CD8-positive, alpha-beta memory T cell (primary cell): ENCODE measurements at places on chromosomes 12 and 14. TPM values are rescaled to one million over a fixed set of nuclear protein-coding genes. Genes with fewer than 3 reads are reported as not detected.

GRCh38 chr14:78022059-78022458, 148.1 kb upstream of the NRXN3 start:
- DNase-seq: no peak

GRCh38 chr12:4084573-4084972, 189.0 kb upstream of the CCND2 start:
- DNase-seq: no peak

- DNase-seq: no peak
Observed at GRCh38 chr12:29053567-29053966, 95.5 kb upstream of the FAR2 start.

DNA sequence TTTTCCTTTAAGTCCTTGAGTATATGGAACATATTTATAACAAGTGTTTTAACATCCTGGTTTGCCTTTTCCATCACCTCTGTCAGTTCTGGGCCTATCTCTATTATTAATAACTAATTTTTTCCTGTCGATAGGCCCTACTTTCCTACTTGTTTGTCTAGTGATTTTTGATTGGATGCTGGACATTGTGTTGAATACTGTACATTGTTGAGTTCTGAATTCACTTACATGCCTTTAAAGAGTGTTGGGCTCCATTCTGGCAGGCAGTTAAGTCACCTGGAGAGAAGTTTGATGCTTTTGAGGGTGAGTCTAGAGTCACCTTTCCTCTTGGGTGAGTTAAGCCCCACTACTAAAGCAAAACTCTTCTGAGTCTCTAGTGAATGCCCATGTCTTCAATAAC, 77.5 kb upstream of the C14orf180 start:
- DNase-seq: no peak

Gene RAN
- 2,623 TPM for total RNA-seq

DNA sequence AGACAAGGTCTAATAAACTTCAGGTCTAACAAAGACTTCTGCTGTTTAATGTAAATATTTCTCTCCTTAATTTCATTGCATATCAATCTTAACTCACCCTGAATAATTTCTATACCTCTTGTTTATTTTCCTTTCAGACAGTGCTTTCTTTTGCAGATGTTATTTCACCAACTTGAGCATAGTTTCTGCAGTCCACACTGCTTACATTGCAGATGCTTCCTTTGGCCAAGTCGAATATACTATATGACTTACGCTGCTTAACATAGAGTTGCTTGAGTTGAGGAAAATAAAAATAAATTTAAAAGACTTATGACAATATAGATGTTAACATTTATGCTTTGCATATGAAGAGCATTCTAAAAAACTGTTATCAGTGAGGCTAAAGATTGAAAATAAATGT, 217.7 kb downstream of the PTPRO start:
- DNase-seq: no peak

DNA sequence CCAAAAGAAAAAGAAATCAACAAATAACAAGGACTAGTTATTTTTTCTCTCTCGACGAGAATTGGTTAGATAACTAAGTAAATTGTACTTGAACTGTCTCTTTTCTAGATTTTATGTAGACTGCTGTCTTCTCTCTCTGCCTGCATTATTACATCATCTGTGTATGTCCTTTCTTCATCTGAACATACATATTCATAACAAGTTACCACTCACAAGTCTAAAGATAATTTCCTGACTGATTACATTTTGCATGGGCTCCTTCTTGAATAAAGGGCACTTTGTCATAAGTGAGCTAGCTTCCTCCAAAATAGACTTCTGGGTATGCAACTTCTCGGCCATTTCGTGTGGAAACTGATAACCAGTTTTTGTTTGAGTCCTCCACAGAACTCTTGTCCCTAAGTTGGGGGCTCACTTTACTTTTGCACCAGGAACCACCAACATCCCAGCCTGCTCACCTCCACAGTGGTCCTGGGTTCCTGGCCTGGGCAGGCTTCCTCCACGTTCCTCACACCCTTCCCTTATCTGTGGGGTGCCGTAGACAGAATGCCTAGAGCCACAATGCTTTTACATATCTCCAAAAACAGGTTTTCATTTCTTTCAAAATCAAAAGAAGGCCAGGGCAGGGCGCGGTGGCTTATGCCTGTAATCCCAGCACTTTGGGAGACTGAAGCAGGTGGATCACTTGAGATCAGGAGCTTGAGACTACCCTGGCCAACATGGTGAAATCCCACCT, 6.2 kb upstream of the DDX47 start:
- DNase-seq: no peak

- no peak for DNase-seq
Observed at GRCh38 chr12:40632933-40633332, 59.3 kb upstream of the CNTN1 start.

Gene C14orf119
- total RNA-seq: 52.5 TPM

Gene FGF23
- not detected for total RNA-seq

Gene C14orf180
- total RNA-seq: not detected

Gene LRTM2
- total RNA-seq: not detected

Gene CBLN3
- total RNA-seq: 7.4 TPM

DNA sequence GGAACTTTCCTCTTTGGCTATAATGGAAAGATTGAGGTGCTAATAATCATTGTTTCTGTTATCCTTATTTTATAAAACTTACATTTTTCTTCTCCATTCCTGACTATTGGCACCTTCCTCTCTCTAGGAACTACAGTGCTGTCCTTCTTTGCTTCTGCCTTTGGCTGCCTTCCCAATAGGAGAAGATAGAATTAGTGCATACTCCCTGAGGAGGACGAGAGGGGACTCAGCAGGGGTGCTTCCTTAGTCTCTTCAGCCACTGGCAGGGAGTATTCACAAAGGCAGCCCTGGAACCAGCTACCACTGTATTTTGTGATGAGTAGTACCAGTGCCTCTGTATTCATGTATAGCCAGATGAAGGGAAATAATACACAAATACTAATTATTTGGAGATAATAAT, 208.5 kb downstream of the FOXG1 start:
- no peak for DNase-seq

DNA sequence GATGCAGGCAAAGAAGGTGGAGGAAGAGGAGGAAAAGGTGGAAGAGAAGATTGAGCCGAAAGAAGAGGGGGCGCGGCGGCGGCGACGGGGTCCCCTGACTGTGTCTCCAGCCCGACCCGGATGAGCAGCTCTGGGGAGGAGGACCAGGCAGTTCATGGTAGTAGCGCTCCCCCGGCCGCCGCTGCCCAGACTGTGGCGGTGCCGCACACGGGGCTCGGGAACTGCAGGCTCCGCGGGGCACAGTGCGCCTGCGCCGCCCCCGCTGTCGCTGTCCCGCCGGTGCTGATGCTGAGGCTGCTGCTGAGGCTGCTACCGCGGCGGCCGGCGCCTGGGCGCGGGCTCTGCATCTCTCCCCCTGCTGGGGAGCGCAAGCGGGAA, at the start of gene KCNH5:
TSS of gene KCNH5 (minus strand) at position 225 of the 378 bp plus-strand sequence. CDS start 272 bp downstream, outside the sequence.
- no peak for DNase-seq

Gene TMTC1
- total RNA-seq: not detected

DNA sequence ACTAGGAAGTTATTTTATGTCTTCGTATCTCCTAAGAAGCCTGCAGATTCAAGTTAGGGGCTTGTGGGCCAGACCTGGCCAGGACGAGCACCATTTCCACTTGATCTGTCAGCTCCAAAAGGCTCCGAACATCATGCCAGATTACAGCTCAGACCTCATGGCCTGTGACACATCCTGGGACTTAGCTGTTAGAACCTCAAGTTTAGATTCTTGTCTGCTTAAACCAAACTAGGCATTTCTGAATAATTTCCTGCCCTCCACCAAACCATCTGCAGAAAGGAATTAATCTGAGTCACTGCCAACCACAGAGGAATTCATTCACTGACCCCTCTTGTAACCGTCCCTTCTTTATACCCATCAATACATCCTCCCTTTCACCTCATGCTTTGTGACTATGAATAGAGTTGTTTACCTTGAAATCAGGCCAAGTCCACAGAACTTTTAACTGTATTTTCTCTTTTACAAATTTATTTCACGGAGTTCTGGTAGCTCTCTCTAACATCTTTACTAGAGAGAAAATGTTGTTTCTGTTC, 120.3 kb downstream of the FBXL14 start:
- no peak for DNase-seq

DNA sequence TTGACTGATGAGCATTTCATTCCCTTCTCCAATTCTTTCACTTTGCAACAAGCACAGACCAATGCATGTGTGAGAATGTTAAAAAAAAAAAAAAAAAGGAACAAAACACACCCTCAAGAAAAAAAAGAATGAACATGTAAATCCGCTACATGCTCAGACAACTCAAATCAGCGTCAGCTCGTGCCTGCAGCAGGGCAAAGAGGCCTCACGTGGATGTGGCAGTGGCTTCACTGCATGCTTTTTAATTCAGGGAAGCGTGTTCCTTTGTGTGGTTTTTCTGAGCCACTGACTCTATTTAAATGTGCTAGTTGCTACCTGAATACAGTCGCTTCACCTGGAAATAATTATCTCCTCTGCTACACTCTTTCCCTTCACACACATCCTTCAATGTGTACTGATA, 55.1 kb downstream of the PPP1R36 start:
- DNase-seq: no peak

DNA sequence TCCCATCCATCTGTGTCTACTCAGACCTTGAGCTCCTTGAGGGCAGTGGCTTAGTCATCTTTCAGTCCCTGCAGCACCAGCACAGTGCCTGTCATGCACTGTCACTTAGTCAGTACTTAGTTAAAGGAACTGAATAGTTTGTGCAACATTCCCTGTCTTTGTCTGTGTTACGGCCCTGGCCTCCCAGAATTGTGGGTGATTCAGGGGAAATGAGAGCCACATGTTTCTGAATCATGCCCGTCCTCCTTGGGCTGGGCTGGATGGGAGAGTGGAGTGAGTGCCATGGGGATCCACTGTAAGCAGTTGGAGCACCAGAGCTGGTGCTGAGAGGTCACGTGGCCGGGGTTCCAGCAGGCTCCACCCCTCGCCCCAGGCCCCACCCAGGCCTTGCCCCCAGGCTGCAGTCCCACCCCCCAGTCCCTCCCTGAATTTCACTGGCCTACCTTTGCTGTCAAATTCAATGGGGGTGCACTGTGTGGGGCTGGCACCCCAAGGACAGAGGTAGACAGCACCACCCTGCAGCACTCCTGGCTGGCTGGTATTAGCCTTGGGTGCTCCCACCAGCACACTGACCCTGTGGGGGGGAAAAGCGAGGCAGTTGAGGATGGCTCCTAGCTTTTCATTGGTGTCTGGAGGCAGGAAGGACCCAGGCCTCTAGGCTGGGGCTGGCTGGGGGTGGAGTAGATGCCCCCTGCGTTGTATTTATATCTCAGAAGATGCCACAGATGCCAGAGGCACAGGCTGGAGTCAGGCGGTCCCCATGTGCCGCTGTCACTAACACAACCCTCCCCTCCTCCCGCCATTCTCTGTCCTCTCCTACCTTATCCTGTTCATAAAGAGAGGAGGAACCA, 7.5 kb downstream of the ITGA5 start:
- DNase-seq: no peak

GRCh38 chr12:89470741-89471509, 53.7 kb downstream of the GALNT4 start:
- DNase-seq: peak; percentile 37

- no peak for DNase-seq
Observed at GRCh38 chr14:94386085-94387031, 2.0 kb downstream of the SERPINA1 start.

Gene WNT5B
- total RNA-seq: not detected

Gene GPRC5A
- not detected for total RNA-seq

DNA sequence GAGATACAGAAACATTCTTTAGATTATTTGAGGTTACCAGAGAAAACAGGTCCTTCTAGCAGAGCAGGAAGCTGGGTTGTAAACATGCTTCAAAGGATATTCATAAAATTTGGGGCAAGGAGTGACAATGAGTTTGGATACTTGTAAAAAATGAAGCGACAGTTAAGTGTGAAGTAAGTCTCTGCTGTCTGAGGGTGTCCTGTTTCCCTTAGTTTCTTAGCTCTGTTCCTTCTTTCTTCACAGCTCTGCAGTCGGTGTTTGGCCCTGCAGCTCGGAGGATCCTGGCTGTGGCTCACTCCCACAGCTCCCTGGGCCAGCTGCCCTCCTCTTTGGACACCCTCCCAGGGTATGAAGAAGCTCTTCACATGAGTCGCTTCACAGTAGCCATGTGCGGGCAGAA, 10.8 kb downstream of the TMEM52B start:
- DNase-seq: no peak

GRCh38 chr12:27504507-27504906, 19.5 kb upstream of the PPFIBP1 start:
- no peak for DNase-seq

Gene IAPP
- total RNA-seq: not detected

GRCh38 chr14:98099527-98099926, 1172.5 kb downstream of the BCL11B start:
- no peak for DNase-seq

Gene AMN
- total RNA-seq: 0.75 TPM

GRCh38 chr12:45731190-45731775, 1.8 kb downstream of the ARID2 start:
- no peak for DNase-seq

Gene SLC17A8
- not detected for total RNA-seq

- DNase-seq: no peak
Observed at GRCh38 chr14:34355584-34356263, 106.3 kb downstream of the SPTSSA start.

Gene SLC25A47
- total RNA-seq: not detected

DNA sequence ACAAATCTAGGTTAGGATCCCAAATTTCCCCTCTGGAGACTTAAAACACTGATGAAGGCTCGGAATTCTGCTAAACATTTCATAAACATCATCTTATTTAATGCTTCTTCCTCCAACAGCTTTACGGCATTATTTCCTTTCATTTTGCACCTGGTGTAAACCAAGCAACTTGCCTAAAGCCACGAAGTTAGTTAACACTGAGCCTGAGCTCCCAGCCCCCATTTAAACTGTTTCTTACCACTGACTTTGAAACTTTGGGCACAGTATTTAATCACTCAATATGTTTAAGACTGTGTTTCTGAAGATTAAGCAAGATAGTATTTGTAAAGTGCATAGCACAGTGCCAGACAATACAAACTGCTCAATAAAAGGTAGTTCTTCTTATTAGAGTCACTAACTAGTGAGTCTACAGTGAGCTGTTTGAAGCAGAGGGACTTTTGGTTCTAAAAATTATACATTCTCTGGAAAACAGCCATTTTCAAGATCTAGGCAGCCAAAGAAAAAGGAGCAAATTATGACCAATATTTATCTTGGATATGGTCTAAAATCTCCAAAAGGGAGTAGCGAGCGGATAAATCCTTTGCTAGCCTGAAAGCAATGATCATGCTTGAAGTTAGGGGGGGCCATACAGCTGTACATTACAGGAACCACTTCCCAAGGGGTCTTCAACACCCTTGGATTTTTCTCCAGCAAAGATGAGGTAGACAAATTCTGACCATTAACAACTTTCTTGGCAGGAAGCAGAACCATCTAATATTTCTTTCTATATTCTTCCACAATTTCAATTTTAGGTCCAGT, 4.0 kb downstream of the EGLN3 start:
- DNase-seq: no peak

DNA sequence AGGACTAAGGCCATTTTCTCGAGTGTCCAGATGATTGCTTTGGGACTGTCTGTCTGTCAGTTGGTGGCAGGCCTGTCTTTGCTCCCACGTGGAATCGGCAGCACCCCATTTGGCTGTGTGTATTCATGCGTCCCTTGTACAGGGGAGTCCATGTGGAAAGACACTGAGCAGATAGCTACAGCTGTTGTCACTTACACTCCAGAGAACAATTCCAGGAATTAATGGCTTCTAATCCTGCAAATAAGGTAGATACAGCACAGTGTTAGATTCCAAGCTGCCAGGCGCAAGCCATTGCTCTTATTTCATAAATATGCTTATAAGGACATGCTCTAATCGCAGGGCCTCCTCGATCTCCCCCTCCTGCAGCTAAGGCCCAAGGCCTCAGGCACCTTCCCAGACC, 208.8 kb downstream of the VRK1 start:
- DNase-seq: no peak

- no peak for DNase-seq
Observed at GRCh38 chr14:96057738-96058137, 18.6 kb downstream of the C14orf132 start.

Gene KLRC3
- 3.2 TPM for total RNA-seq
